Ecto neural progenitor cell (in vitro differentiated cells): ENCODE measurements at places on chromosomes 11 and 22.

GRCh38 chr22:47315862-47316419 lies 553.5 kb downstream of the TBC1D22A start:
- peak; percentile 8 for DNase-seq

DNA sequence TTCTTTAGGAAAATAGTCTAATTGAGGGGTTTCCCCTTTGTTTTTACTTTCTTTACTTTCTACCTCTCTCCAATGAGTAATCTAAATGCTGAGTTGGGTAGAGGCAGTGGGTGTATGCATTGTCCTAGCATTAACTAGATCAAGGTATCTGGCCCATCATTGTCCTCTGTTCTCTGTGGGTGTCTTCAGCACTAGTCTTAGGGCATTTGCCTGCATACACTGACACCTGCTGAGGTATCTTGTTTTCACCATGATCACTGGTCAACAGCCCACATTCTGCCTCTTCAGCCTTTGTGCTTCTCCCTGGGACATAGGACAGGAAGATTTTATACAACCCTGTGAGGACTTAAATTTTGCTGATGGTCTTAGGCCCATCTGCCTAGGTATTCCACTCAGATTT lies 371.1 kb downstream of the RAB38 start:
- DNase-seq, result no peak

- DNase-seq, result no peak
Observed at GRCh38 chr22:32050678-32051515, 7.8 kb downstream of the SLC5A1 start.

DNA sequence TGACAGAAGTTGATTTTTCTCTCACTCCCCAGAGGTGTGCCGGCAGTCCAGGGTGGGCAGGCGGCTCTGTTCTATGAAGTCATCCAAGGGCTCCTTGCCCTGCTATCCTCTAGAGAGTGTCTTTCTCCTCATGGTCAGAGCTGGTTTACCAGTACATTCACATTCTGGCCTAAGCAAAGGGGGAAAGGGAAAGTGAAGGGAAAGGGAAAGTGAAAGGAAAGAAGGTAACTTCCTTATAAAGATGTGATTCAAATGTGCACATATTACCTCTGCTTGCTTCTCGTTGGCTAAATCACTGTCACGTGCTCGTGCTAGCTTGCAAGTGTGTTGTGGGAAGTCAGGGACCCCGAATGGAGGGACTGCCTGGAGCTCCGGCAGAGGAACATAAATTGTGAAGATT lies 2.9 kb upstream of the HTATIP2 start:
- no peak for DNase-seq

- DNase-seq, result no peak
Observed at GRCh38 chr11:102882389-102883024, 7.7 kb upstream of the MMP12 start.

GRCh38 chr11:126956635-126957034 lies 43.9 kb downstream of the KIRREL3 start:
- no peak for DNase-seq

GRCh38 chr22:47071078-47071806 lies 308.8 kb downstream of the TBC1D22A start:
- DNase-seq, result no peak

DNA sequence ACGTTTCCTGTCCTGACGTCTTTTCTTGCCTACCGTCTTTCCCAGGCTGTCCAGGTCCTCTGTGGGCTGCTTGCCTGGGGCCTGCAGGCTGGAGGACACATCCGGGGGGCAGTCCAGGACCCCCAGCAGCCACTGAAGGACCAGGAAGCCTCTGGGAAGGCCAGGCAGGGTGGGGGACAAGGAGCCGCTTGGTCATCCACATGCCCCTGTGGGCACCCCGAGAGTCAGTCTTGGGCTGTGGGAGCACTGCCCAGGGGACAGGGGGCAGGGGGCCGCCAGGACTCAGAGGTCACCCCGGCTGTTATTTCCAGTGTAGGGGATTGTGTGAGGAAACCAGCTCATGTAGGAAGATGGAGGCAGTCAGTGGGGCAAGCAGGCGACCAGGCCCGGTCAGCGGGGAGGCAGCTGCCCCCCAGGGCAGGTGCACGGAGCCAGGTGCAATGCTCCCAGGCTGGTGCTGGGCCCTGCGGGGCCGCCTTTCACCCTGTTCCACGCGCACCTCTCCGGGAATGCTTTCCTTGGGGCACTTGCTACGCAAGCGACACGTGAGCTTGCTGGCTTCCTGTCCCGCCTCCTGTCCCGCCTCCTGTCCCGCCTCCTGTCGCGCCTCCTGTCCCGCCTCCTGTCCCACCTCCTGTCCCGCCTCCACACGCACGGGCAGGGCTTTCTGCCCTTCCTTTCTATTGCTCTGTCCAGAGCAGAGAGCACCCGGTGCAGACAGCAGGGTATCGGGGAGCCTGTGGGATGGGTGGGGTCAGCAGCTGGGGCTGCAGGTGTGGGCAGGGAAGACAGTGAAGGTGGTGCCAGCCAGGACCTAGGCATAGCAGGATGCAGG lies 39.5 kb downstream of the MUC5B start:
- peak; percentile 91 for DNase-seq

DNA sequence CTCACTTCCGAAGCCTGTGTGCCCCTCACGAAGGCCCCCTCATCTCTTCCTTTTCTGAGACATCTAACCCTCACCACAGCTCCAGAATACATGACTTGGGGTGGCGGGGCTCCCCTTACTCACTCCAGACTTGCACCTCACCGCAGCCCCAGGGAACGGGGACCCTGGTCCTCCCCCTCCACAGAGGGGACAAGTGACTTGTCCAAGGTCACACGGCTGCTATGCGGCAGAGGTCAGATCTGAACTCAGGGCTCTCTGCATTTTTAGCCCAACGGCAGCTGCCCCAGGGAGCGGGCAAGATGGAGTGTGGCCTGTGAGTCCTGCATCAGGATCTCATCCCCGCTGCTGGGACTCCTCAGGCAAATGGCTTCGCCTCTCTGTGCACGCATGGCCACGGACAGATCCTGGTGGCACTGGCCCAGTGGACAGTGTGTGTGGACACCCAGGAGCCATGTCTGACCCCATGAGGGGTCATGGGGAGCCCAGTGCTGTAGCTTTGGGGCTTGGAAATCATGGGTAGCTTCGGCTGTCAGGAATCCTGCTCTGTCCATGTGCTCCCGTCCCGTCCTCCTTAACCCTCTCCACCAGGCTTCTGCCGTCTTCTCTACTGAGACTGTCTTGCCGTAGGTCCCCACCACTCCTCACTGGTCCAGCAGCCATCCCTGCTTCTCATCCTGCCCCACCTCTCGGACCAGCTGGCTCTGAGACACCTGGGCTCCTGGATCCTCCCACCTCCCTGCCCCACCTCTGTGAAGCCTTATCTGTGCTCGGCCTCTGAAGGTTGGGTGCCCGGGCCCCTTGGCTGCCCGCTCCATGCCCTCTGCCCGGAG lies 48.0 kb upstream of the CARS1 start:
- peak; percentile 33 for DNase-seq

- DNase-seq, result no peak
Observed at GRCh38 chr22:24244144-24244787, 616 bp downstream of the GGT5 start.

DNA sequence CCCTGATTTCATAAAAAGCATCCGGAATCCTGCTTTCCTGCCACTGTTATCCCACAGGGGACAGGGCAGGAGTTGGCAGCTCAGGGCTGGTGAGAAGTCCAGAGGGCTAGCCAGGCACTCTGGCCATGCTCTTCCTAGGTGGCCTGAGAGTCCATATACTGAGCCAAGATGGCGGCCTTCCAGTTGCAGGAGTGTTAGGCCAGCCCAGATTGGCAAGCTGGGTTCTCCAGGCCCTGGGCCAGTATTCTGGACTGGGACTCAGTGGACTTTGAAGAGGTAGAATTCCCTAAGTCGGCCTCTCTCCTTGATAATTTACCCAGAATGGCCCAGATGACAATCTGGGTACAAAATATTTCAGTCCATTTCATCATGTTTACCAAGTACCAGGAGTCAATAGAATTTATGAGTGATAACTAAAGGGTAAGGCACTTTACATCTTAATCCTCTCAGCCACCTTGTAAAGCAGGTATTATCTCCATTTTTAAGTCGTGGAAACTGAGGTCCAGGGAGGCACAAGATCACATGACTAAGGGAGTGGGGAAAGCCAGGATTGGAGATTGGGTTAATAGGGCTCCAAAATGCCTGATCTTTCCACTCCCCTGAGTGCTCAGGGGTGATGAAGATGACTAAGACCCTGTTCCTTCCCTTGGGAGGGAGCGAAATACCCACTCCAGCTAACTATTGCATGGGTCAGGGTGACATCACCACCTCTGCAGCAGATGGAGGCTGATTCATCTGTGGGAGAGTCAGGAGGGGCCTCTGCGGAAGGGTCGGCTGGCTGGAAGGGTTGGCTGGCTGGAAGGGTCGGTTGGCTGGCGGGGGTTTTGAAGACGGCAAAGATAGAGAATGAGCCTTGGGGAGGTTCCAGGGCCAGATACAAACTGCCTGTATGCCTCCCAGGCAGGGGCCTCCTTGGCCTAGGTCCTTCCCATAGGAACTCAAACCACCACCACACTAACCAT lies 1.2 kb upstream of the MICALL1 start:
- peak; percentile 61 for DNase-seq

DNA sequence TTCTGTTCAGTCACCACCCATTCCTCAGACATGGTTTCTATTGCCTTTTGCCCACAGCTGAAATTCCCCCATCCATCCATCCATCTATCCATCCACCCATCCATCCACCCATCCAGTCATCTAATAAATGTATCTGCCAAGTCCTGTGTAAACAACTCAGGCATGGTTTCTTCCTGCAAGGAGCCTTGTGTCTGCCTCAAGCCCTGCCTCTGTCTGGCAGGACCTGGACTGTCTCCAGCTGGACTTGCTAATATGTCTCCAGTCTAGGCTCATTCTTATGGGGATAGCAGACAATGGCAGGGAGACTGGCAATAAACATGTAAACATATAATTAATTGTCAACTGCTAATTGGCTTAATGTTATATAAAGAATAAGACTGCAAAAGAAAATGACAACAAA lies 64.7 kb upstream of the AMPD3 start:
- DNase-seq, result no peak

DNA sequence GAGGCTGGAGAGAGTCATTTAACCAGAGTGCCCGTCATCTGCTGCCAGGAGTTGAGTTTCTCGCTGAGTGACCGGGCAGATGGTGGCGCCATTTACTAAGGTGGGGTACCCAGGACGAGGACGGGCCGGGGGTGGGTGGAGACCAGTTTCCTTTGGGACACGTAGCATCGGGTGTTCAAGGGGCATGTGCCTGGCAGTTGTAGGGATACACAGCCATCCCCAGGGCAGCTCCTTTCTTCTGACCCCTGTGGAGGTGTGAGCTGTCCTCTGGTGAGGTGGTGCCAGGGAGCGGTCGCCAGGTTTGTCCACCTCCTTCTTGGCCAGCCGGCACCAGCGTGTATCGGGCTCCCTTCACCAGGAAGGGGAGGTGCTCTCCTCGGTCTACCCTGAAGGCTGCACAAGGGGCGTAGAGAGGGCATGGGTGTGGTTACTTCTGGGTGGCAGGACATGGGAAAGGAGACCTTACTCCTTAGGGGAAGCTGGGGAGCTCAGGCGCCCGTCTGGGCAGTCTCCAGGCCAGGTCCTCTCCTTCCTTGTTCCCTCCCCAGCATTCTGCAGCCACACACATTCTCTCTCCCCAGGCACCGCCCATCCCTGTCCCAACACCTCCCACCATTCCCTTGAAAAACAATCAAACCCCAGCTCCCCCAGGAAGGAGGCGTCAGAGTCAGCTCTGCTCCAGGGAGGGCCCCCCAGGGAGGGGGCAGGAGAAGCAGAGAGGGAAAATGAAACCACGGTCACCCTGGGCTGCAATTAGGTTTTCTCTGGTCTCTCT lies 10.3 kb upstream of the MB start:
- peak; percentile 75 for DNase-seq

DNA sequence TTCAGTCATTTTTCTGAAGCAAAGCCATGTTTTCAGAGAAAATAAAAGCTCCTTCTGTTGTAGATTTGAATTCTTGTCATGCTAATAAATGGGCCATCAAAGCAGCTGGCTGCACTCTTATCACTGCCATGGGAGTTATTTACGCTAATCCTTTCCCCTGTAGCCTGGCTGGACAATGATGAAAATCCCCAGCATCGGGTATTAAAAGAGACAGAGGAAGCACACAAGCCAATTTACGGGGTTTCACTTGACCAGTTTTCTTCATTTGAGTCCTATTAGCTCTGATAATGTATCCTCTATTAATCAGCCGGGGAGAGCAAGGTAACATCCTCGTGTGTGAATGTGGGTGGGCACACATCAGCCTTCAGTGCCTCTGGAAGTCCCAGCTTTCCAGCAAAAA lies 470.2 kb upstream of the API5 start:
- DNase-seq, result no peak

GRCh38 chr22:20779014-20779817 lies 5.3 kb downstream of the SERPIND1 start:
- DNase-seq, result no peak

DNA sequence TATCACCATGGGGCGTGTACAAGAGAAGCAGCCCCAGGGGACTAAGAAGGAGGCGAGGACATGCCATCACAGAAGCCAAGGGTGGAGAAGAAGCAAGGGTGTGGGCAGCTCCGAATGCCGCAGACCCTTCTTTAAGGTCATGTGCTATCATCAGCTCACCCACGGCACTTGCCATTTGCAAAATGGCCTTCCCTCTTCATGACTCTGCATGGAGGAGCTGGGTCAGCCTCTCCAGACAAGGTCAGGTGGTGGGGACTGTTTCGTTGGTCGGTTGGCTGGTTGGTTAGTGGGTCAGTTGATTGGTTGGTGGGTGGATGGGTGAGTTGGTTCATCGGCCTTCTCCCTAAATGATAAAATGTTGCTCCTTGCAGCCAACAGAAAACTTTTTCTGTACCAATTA lies 622.5 kb downstream of the TBC1D22A start:
- no peak for DNase-seq

DNA sequence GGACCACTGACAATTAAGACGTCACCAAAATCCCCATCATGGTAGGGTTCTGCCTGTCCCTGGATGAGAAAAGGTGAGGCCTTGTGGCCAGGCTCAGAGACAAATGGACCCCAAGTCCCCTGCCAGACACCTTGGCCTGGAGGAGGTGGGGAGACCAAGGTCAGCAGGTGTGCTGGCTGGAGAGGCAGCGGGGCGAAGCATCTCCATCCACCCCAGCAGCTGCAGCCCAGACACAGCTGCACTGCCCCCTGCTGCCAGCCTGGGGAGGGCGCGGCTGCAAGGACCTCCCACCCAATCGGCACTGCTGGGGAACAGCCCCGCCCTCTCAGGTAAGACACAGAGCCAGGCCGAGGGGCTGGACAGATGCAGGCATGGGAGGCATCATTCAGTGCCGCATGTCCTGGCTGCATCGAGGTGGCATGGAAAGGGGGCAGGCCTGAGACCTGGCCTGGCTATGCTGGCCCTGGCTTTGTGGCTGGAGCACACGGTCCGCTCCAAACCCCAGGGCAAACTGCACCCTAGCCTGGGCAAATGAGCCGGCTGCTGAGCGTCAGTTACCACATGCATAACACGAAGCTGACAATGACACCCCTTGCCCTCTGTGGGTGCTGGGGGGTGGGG lies 12.2 kb upstream of the MFNG start:
- DNase-seq, result peak; percentile 82

DNA sequence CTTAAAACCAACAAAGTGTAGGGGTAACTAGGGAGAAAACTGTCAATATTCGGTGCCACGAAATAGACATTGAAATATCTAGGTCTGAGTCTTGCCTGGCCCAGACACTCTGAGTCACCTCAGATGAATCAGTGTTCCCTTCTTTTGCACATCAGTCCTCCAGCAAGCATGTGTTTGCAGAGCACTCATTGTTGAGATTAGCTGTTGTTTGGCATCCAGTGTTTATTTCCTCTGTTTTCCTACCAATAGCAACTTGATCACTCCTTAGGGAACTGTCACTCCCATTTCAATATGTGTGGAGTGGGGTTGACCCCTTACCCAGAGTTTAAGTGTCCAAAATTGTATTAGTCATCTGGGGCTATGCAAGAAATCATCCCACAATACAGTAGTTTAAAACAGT lies 4.7 kb upstream of the ASCC2 start:
- DNase-seq, result no peak
